DMS 273 treated with DMSO at 0.1 percent for 48 hours (cell line): ENCODE measurements at places on chromosomes 13 and 19.

DNA sequence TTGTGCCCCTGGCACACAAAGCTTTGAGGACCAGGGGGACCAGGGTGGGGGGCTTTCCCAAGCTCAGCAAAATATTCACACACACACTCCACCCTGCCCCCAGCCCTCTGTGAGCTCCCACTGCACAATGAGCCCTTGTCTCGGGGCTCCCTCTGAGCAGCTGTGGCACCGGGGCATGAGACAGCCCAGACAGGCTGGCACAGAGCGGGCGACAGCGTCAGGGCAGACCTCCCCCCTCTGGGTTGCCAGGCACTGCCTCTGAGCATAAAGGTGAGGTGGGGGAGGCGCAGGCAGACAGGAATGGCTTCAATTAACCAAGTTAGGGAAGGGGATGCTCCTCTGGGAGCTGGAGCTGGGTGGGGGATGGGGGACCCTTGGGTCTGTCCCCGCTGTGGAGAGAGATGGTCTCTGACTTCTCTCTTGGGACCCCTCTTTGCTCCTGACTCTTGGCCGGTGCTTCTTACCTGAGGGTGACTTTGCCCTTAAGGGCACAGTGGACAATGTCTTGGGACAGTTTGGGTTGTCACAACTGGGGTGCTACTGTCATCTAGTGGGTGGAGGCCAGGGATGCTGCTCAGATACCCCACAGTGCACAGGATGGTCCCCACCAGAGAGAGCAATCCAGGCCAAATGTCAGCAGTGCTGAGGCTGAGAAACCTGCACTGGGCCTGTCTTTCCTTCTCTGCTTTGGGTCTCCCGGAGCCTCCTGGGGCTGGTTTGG lies 30.3 kb downstream of the LYL1 start:
- DNase-seq: no peak

DNA sequence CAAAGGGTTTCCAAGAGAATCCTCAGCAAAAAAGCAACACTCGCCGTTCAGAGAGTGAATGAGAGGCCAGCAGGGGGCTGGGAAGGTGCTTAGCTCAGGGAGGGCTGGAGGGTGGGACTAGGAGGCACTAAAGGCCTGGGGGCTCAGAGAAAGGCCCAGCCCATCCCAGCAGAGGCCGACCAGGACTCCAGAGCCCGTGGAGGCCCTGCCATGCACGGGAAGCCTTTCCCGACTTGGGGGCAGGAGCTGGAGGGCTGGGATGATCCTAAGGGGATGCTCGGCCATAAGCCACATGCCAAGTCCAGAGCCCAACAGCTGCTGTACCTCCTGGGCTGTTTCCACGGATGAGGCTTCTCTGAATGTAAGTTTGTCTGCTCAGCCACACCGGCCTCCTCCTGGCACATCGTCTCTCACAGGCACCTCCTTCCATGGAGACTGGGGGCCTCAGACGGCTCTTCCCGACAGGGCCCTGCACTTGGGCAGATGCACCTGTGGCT lies 19.5 kb downstream of the RASA3 start:
- DNase-seq: no peak

GRCh38 chr13:99334221-99334620 lies 27.0 kb upstream of the GPR183 start:
- DNase-seq: no peak

- no peak for DNase-seq
Observed at GRCh38 chr13:49272296-49272695, 24.6 kb downstream of the CDADC1 start.

GRCh38 chr13:114063545-114064449 lies 68.6 kb downstream of the RASA3 start:
- DNase-seq: no peak

- no peak for DNase-seq
Observed at GRCh38 chr13:36666477-36667229, 7.2 kb upstream of the SERTM1 start.

GRCh38 chr13:91111476-91112200 lies 235.8 kb upstream of the MIR17HG start:
- DNase-seq: no peak

DNA sequence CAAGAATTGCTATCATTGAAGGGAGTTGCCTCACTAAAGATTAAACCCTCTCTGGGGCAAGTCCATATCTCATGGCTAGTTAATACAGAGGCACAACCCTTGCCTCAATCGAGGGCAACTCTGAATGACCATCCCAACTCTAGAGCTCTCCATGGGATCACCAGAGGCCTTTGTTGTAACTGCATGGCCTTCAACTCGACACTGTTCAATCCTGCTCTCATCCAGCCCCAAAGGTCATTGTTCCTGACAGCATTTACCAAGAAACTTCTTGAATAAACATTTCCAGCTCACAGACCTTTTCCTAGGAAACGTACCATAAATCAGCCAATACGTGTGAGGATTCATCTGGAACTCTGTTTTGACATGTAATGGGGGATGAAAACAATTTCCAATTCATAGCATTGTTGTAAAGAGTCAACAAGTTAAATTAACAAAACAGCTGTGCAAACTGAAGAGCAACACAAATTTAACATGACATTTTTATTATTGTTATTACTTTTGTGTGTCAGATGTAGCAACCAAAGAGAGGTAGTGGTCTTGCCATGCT lies 452.7 kb downstream of the SUCLA2 start:
- DNase-seq: no peak

DNA sequence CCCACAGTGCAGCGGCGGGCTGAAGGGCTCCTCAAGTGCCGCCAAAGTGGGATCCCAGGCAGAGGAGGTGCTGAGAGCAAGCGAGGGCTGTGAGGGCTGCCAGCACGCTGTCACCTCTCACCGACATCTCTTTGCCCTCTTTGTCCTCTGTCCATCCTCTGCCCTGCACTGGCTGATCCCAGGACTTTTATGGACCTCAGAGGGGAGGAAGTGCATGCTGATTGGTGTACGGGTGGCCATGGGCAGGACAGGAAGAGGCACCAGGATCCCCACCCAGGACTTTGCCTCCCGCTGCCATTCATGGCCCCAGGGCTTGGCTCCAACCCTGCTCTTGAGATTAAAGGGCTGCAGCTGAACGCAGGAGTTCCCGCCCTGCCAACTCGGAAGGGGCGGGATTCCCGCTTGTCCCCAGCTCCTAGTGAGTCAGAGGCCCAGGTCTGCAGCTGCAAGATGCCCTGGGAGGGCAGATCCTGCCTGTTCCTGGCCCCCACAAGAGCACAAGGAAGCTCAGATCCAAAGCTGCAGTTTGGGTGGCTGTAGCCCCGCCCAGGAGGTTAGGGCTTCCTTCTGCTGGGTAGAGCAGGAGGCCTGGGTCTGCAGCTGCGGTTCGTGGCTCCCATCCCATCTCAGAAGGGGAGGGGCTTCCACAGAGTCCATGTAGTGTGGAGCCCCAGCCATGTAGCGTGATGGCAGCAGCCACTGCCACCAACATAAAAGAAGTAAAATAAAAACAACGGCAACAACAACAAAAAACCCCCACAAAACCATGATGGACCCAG lies 1716.7 kb downstream of the SLITRK1 start:
- DNase-seq: no peak

DNA sequence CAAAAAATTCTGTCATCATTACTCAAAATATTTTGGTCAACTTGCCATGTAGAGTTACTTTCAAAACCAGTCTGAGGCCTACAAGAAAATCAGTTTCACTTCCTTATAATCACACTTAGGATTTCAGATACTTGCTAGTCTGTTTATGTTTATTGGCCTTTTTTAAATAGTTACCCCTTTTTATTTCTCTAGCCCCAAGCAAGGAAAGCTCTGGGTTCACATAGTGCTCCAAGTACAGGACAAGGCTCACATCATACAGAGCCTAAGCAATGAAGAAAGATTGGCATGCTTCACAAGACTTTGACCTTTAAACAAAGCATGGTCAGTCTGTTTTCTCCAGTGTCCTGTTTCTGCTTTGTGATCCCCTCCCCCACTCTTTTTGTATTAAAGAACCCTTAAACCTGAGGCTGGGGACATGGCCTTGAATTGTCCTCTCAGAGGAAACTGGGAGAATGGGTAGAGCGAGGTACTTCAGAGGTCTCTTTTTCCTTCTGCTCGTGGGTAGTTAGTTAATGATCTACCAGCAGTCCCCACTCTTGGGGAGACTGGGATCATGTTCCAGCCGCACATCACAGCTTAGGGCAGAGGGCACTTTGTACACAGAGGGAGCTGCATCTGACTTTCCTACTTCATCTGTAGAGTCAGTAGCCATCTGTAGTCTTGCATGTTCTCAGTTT lies 30.7 kb downstream of the CEACAM1 start:
- no peak for DNase-seq

DNA sequence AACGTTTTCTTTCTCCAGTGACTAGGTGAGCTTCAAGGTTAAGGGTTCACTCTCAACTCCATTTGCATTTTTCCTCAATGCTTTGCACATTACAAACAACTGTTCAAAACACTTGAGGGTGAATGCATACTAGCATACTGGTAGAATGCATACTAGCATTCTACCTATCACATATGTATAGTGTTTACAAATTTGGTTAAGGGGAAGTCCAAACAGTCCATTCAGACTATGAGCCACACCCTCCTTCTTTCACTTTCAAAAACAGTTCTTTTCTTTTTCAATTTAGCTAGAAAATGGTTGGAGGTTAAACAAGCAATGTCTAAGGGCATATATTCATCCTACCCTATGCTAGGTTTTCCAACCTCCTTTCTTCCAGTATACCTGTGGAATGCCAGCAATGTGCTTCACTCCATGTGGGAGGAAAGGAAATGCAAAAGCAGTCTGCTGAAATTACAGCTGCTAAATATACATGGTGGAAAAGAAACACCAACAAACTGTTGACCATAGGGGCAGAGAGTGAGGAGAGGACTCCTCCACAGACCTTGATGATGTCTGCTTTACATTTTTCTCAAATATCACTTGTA lies 102.6 kb downstream of the DOCK9 start:
- no peak for DNase-seq

GRCh38 chr13:21739771-21740170 lies 68.9 kb downstream of the FGF9 start:
- DNase-seq: no peak

DNA sequence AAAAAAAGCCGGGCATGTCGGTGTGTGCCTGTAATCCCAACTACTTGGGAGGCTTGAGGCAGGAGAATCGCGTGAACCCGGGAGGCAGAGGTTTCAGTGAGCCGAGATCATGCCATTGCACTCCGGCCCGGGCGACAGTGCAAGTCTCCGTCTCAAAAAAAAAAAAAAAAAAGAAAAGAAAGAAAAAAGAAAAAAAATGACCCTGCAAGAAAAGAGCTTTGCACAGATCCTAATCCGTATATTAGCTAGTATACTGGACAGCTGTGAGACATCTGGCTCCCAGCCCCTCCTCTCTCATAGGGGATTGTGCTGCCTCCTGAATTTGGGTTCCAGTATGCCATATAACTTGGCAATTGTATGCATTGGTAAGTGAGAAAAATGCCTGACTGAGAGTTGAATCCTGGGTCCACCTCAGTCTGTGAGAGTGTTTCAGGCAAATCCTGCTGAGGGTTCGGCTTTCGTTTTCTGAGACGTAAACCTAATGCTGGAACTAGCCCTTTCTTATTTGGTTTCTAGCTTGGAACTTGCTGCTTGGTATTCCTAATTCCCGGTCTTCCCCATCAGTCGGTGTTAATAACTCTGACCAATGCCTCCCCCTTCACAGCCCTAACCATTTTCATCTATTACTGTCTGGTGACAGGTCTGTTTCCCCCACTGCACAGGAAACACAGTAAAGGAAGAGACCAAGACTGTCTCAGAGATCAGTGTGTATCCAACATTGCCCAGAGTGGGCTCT lies 1.3 kb upstream of the AKT2 start:
- DNase-seq: no peak

DNA sequence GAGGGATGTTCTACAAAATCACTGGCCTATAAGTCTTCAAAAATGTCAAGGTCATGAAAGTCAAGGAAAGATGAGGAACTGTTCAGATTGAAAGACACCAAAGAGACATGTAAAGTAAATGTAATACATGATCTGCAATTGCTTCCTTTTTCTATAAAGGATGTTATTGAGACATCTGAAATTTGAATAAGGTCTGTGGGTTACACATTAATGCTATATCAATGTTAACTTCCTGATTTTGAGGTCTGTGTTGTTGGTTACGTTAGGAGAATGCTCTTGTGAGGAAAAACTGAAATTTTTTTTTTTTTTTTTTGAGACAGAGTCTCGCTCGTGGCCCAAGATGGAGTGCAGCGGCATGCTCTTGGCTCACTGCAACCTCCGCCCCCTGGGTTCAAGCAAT lies 197.4 kb downstream of the RGCC start:
- no peak for DNase-seq

DNA sequence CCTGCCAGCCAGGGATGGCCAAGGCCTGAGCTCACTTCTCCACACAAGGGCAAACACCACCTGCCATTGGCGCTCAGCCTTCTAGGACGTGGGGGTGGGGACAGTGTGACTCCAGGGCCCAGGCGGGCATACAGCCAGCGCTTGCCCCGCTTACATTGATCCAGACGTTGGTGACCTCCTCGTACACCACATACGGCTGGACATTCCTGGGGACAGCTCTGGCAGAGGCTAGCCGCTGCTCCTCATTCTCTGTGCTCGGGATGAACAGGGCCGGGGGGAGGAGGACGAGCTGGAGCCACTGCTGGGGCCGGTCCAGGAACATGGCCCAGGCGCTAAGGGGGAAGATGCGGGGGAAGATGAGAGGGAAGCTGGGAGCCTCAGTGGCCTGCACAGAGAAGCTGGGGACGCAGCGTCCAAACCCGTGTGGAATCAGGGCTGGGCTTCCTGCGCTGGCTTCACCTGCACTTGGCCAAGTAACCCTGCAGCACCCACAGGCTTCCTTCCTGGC lies 25.1 kb upstream of the MYDGF start:
- no peak for DNase-seq
